Caki2 (cell line): ENCODE measurements at places on chromosomes 16 and 17.

DNA sequence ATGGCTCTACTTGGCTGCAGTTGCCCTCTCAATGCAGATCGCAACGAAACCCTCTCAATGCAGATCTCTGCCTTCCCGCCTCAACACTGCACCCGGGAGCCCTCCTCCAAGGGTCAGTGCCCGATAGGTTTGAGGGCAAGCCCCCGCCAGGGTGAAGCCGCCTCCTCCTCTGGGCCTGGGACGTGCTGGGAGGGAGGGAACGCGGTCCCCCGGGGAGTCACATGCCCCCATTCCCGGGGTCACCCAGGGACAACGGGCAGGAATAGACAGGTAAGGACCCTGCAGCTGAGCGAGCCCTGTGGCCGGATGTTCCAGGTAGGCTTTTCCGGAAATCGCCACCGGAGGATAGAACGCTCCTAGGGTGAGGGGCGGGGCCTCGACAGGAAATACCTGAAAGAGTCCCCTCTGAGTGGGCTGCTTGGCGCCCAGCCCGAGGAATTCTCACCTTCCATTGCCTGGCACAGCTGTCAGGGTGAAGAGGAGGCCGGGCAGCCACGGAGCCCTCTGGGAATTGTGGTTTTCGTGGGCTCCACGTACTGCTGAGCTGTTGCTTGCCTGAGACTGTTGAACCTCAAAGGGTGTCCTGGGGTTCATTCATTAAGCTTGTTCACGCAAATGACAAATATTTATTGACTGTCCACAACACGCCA lies 12.8 kb downstream of the ZNF174 start:
- DNase-seq, result no peak

DNA sequence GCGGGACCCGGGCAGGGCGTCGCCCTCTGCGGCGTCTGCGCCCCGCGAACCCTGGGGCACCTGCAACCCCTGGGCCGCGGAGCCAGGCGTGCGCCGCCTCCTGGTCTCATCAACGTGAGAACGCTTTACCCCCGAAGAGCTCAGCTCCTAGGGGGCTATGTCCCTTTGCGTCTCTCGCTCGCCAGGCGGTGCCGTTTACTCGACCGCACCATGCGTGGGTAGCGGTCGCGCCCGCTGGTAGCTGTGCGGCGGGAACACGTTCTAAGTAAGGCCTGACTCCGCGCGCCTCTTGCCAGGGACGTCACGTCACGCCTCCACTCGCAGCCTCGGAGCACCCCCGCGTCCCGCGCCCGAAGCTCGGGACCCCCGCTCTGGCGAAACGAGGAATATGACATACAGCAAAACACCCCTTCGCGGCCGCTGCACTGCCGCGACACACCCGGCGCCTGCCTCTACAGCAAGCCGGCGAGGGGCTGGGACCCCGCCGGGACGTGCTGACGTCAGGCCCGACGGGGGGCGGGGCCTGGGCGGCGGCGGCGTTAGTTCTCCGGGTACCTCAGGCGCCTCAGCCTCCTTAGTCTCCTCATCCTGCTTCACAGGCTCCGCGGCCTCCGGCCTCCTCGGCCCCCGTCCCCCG lies at the start of gene RAB11FIP3:
Gene RAB11FIP3 (plus strand): TSS at position 568 of the 637 bp plus-strand sequence. CDS start 358 bp downstream, outside the sequence.
- peak; percentile 85 for DNase-seq

- DNase-seq, result peak; percentile 93
Observed at GRCh38 chr17:45320931-45321461, 4.2 kb upstream of the MAP3K14 start.

GRCh38 chr17:29190592-29191207 lies 10.5 kb upstream of the MYO18A start:
- DNase-seq, result no peak

- DNase-seq, result no peak
Observed at GRCh38 chr16:54930869-54931119, 129 bp downstream of the IRX5 start.

GRCh38 chr17:40356990-40357881 lies 7.3 kb downstream of the GJD3 start:
- DNase-seq, result no peak

DNA sequence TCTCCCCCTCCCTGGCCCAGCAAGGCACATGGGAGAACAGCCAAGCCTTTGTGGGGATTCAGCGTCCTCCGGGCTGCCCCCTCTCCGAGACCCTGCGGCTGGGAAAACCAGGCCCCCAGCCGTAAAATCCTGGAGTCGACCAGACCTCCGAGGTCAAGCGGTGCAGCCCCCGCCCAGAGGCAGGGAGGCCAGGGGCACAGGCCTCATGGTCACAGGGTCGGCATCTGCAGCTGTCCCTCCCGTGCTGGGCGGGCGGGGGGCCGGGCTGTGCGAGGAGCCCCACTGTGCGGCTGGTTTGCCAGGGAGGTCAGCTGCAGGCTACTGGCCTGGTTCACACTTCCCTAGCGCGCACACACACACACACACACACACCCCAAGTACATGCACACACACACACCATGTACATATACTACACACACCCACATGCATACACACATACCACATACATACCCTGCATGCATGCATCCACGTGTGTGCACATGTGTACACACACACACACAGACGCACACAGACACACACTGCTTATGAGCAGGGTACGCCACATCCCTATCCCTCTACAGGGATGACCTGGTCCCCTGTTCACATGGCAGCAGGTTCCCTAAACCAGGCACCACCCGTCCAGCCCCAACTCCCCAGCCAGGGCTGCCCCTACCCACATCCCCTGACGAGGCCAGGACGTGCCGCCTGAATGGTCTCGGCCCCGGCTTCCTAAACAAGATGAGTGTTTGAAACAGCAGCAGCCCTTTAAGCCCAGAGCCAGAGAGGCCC lies 108.9 kb upstream of the CIBAR2 start:
- no peak for DNase-seq

- no peak for DNase-seq
Observed at GRCh38 chr17:72167593-72167992, 46.8 kb downstream of the SOX9 start.

- no peak for DNase-seq
Observed at GRCh38 chr17:5128905-5129535, 13.2 kb downstream of the USP6 start.

- DNase-seq, result no peak
Observed at GRCh38 chr16:84763629-84764028, 56.2 kb upstream of the CRISPLD2 start.

DNA sequence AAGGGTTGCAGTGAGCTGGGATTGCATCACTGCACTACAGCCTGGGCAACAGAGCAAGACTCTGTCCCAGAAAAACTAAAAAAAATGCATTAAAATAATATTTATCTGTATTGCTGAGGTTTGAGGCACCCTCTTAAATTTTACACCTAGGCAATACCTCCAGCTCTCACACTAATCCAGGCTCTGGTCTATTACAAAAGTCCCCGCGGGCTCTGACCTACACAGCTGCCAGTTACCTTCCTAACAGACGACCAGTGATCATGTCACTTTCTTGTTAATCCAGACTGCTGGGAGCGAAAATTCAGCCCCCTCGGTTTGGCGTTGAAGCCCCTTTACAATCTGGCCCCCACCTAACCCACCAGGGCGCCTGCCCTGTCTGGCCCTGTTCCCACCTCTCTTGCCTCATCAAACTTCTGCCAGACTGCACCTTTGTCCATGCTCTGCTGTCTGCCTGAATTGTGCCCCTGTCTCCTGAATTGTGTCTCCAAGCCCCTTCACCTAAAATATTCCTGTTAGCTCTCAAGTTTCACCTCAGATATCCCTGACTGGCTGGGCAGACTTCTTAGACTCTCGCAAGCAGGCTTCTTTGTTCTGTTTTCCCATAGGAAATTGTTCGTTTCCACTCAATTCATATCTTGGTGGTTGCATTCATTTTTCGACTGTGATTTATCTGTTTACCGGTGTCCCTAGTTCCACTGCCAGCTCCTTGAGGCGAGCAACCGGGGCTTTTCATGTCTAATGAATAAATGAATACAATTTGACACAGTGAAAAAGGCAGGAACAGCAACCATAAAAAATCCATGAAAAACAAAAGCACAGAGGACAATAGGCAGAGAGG lies 65.9 kb downstream of the PITPNC1 start:
- DNase-seq, result no peak
